ENCODE measurements at places on chromosomes 3 and 15.
A peak's percentile ranks its signal among the peaks of the same experiment; 100 is the strongest.

GRCh38 chr3:61574854-61575253 is 13.5 kb downstream of the PTPRG start:
- peak; percentile 98 for DNase-seq

DNA sequence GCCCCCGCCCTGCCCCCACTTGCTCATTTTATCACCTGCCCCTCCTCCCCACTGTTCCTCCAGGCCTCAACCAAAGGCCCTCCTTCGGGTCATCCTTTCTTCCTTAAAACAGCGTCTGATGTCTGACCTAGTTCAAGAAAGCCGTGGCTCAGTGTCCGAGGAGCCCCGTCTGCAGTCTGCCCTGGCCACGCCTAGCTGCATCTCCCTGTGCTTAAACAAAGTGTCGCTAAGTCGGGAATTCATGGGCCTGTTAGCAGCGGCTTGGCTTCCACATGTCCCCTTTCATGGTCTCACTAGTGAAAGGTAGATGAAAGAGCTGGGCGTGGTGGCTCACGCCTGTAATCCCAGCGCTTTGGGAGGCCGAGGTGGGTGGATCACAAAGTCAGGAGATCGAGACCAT is 41.2 kb downstream of the TM2D3 start:
- DNase-seq, result no peak

GRCh38 chr15:50116477-50116876 is 2.6 kb downstream of the ATP8B4 start:
- peak; percentile 14 for DNase-seq

GRCh38 chr3:11635680-11636393 is 7.9 kb downstream of the VGLL4 start:
- no peak for DNase-seq

GRCh38 chr3:100047455-100048141 is 66.7 kb downstream of the FILIP1L start:
- peak; percentile 92 for DNase-seq

All from fibroblast of skin of right biceps (primary cell).